Activated naive CD4-positive, alpha-beta T cell treated with anti-CD3 and anti-CD28 coated beads, Interleukin-2, amount 10 ng/mL, durations not matched to agents 7 days and 5 days (primary cell): ENCODE measurements at places on chromosomes 3 and 15.

- DNase-seq, result no peak
Observed at GRCh38 chr15:83208367-83208661, 691 bp upstream of the HDGFL3 start.

DNA sequence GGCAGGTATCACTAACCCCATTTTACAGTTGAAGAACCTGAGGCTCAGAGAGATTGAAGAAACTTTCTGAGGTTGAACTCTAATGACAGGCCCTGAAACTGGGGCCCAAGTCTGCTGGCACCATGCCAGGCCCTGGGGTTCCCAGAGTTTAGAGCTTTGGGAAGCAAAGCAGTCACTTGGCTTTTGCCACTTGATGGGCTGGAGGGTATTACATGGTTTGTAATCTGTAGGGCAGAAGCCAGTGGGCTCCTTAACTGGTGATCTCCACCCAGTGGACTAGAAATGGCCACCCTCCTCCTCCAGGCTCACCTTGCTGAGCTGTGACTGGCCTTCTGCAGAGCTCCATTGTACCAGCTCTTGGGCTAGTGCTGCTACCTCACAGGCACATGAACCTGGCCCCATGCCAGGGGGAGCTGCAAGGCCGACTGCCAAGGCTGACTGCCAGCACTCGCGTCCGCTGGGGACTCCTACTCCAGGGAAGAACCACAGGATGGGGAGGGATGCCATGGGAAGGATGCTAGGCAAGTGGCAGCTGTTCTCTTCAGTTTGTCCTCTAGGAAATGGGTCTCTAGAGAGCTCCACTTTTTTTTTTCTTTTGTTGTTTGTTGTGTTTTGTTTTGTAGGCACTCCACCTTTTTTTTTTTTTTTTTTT lies 104.8 kb downstream of the ETFA start:
- DNase-seq, result peak; percentile 3

DNA sequence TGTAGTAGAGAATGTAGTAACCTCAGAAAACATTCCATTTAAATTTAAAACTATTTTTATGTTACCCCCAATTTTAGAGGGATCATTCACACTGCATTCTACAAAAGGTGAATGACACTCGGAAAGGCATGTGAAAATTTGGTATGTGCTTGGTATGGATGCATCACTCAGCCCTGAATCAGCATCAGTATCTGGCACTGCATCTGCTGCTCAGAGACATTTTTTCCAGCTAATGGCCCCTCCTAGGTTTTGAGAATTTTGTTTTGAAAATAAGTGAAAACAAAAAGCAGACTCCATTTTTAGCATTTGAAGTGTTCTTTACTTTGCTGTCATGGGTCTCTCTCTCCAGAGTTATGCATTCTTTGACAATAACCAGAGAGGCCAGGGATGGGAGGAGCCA lies 15.6 kb upstream of the WWTR1 start:
- DNase-seq, result no peak

- DNase-seq, result no peak
Observed at GRCh38 chr3:179056326-179056725, 15.3 kb downstream of the ZMAT3 start.

GRCh38 chr15:50262533-50262932 lies 3.0 kb downstream of the HDC start:
- peak; percentile 72 for DNase-seq

DNA sequence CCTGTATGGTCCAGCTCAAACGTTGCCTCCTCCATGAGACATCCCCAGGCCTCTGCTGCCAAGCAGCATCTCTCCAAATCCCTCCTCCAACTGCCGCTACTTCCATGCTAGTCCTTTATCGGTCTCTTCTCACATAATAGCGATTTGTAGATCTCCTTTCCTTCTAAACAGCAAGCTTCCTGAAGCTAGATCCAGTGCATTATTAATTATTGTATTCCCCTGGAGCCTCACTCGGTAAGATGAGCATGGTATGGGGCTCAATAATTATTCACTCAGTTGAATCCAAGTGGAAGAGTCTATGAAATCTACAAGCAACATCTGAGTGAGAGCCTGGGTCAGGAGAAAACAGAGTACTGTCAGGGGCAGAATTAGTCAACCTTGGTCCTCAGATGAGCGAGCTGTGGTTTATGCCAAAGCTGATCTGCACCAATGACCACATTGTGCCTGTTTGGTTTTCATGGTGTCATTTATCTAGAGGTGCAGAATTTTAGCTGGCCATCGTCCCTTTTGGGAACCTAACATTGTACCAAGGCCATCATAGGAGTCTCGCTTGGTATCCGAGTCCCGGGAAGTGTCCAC lies 93.8 kb upstream of the UBE2E1 start:
- no peak for DNase-seq

- no peak for DNase-seq
Observed at GRCh38 chr3:88725440-88726165, 381.8 kb upstream of the EPHA3 start.

- DNase-seq, result no peak
Observed at GRCh38 chr15:85752491-85752961, 42.2 kb downstream of the KLHL25 start.

- DNase-seq, result no peak
Observed at GRCh38 chr3:173770796-173771573, 373.4 kb downstream of the NLGN1 start.

DNA sequence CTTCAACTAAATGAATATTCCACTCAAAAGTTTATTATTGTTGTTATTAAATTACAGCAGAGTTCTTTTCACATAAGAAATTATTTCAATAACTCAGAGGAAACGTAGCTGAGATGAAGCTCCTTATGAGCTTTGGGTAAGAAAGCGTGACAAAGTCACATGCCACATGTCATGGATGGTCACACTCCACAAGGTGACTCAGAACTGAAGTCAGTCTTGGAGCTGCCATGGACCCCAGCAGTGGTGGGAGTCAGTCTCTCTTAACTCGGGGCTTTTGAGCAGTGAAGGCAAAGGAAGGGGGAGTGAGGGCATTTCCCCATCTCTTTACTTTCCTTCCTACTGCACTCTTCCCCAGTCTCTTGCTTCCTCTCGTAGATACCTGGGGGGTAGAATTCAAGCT lies 87.5 kb upstream of the FAM3D start:
- DNase-seq, result no peak

- DNase-seq, result no peak
Observed at GRCh38 chr3:42980909-42981308, 1.8 kb downstream of the GASK1A start.

DNA sequence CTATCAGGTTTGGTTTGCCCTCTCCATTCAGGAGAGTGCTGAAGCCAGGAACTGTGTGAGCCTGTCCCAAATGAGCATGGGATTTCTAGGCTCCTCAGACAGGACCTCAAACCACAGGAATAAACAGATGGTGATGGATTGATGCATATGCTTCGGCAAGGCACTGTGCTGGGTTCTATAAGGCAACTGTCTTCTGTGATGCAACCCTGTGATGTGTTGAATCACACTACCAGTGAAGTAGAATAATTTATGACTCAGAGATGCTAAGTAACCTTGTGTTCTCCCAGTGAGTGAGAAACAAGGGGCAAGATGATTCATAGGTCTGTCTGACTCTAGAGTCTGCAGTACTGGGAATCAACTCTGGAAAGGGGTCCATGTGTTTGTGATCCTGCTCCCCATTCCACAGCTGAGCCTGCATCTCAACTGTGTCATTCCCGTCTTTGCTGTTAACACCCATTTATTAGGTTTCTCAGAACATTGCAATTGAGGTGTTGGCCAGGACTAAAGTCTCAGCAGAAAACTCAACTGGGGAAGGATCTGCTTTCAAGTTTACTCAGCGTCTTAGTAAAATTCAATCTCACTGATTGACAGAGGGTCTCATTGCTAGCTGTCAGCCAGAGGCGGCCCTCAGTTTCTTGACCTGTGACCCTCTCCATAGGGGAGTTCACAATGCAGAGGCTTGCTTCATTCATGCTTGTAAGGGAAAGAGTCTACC lies 510.1 kb upstream of the CFAP20DC start:
- no peak for DNase-seq

- no peak for DNase-seq
Observed at GRCh38 chr15:91845720-91846119, 7.8 kb upstream of the SLCO3A1 start.

DNA sequence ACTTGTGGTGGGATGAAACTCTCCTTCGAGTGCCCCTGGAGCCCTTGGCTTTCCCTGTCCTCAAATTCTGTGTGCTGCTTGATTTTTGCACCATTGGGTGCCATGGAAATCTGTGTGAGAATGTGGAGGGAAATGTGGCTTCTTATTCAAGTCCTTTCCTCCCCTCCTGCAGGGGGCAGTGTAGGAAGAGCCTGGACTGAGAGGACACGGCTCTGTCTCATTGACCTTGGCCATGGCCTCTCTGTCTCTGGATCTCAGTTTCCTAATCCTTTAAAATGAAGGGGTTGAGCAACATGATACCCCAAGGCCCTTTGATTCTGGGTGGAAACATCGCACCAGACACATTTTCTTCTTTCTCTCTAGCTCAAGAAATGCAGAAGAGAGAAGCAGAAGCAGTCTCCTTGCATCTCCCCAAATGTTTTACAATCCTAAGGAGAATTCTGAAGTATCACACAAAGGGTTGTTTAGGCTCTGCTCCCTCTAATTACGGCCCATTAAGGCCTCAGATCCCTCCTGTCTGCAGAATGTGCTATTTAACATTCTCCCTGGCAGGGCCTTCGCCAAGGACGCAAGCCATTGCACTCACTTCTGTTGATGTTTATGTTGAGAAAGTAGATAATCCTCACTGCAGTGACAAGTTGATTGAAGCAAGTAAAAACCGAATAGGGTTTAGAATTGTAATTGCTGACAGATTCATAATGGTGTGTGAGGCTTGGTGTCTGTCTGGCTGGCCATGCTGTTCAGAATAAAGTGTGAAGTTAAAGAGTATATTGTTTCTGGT lies 169.1 kb downstream of the TPRG1 start:
- DNase-seq, result no peak

DNA sequence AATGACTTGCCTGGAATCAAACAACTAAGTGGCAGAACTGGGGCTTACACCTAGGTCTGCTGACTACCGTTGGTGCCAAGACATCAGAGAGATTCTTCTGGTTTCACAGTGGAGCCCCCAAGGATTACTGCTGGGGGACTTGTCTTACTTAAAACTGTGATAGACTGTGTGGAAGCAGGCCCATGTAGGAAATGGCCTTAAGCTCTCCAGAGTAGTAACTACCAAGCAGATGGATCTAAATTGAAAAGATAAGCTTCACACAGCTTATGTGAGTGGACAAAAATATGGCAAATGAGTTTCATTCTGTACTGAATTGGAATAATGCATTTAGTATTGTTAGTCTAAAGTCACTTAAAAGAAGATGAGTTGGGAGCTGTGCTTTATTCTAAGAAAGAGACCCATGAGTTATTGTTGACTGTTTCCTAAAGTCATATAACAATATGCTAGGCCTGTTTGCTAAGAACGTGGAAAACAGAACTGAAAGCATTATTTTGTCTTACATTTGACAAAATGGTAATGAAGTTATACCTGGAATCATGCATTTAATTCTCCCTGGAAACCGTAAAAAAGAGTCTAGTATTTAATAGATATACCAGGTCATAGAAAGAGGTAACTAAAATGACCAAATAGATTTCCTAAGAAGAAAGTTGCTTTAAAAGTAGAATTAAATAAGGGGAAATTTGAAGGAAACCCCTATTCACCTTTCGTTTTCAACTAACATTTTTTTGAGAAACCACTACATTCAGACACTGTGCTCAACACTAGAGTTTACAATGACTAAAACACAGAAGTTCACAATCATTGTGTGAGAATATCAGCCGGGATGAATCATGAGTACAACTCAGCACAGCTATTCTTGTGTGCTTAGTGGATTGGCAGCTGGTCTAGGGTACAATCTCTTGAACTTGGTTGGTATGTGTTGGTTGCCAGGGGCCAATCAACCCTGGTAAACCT lies 13.0 kb upstream of the MAPK6 start:
- no peak for DNase-seq

DNA sequence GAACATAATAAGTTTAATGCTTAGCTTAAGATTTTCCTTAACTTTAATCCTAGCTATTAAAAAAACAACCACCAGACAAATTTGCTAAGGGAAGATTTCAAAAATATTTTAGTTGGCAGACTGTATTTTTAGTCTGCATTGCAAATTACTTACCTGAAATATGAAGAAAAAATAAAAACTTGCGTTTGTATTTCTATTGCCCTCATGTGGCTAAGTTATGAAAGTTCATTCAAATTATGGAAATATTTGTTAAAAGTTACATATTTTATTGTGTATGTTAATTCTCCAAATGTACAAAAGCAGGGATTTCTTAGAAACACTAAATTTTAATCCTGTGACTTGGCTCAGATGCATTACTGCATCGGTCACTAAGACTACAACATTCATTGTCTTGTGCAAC lies 15.0 kb downstream of the GTF2A2 start:
- DNase-seq, result no peak

DNA sequence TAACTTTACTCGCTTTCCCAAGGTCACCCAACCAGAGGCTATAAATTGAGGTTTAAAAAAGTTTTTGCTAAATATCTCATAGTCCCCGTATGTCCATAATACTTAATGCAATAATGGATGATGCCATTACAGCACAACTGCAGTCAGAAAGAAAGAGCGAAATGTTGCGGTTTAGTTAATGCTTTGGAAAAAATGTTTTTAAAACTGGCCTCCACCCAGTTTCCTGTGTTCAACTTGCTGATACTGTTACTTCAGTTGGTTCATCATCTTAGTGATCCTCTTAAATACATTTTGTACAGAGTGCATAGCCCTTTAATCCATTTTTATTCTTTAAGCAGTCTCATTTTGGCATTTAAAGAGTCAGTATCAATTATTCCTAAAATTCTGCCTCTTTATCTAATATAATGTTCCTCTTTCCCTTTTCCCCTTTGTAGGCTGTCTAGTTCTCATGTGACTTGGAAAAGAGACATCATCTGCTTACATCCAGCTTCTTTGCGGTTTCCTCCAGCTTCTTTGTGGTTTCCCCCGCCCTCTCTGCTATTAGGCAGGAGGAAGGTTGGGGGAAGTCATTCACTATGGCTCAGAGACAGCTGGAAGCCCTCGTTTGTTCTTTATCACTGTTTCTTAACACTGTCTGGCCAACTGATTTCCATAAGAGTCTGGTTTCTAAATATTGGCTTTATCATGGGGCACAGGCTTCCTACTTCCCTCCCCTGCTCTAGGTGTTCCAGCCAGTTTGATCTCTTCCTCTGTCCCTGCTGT lies 154.3 kb downstream of the GOLIM4 start:
- DNase-seq, result no peak

GRCh38 chr15:26628071-26628470 lies 144.8 kb downstream of the GABRB3 start:
- DNase-seq, result no peak

- no peak for DNase-seq
Observed at GRCh38 chr3:172347895-172348679, 100.2 kb downstream of the GHSR start.

GRCh38 chr3:46909535-46910161 lies 32.1 kb downstream of the PTH1R start:
- peak; percentile 86 for DNase-seq

- DNase-seq, result peak; percentile 88
Observed at GRCh38 chr15:31200735-31201151, 99.2 kb upstream of the TRPM1 start.

- DNase-seq, result no peak
Observed at GRCh38 chr3:159860269-159861116, 128.1 kb upstream of the IL12A start.

GRCh38 chr15:65072027-65072426 lies 4.2 kb upstream of the RASL12 start:
- DNase-seq, result no peak

- no peak for DNase-seq
Observed at GRCh38 chr3:23094890-23095462, 108.2 kb upstream of the UBE2E2 start.

- DNase-seq, result no peak
Observed at GRCh38 chr15:100911086-100911485, 8.1 kb upstream of the LRRK1 start.

GRCh38 chr15:95698951-95699350 lies 631.5 kb upstream of the NR2F2 start:
- no peak for DNase-seq
